CD4-positive, alpha-beta T cell treated with Interleukin-17A for 1 hour (primary cell): ENCODE measurements at places on chromosomes 3 and 15.

DNA sequence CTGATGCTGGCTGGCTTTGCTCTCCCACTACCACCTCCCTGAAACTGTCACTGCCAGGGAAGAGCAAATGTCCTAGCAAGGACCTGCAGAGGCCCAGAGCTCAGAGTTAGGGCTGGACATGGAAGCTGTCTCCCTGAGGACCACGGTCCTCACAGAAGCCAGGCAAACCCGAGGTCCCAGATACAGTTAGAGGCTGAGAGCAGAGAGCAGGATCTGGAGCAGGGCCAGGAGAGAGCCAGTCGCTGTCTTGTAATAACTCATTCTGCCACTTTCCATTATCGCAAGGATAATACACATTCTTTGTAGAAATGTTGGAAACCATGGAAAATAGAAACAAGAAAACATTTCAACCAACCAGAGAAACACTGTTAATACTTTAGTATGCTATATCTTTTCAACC, 10.1 kb downstream of the GHSR start:
- DNase-seq: no peak

- DNase-seq: no peak
Observed at GRCh38 chr3:55721716-55722484, 234.8 kb upstream of the WNT5A start.

DNA sequence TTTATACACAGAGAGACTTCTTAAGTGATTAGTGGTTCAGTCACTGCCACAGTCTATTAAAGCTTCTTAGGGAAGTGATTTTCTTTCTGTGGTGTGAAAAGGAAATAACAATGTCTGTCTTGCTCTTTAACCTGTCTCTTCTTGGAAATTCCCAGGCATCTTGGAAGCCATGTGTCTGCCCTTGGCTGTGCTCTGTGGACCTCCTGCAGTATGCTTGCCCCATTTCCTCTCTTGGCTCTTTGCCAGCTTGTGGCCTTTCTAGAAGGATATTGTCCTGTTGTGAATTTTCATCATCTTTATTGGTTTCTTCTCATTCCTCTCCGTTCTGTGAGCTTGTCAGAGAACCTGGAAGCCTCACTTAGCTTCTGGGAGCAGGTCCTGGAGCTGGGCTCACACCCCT, 338.4 kb upstream of the C2CD4B start:
- DNase-seq: no peak

GRCh38 chr3:32009957-32010356, 28.4 kb downstream of the ZNF860 start:
- DNase-seq: no peak

DNA sequence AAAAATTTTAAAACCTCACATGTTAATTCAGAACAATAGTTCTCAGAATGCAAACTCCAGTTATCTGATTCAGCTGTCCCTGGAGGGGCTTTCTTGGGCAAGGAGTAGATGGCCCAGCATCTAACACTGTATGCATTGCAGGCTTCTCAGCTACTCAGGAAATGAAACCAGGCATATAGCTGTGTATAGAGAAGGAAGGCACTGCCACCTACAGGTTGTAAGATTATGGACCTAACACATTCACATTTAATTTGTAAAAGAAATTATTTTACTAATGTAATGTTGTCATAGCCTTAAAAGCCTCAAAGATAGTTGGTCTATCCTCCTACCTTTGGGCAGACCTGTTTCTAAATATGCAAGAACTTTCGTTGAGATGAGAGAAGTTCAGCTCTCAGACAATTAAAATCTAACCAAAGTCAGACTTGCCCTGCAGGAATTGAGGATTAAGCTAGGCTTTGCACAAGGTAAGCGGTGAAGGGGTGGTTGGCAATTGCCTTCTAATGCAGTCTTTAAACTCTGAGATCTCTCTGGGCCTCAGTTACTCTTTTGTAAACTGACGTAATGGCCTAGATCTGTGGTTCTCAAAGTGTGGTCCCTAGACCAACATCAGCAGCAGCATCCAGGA, 132.8 kb upstream of the SLC24A5 start:
- peak; percentile 24 for DNase-seq

DNA sequence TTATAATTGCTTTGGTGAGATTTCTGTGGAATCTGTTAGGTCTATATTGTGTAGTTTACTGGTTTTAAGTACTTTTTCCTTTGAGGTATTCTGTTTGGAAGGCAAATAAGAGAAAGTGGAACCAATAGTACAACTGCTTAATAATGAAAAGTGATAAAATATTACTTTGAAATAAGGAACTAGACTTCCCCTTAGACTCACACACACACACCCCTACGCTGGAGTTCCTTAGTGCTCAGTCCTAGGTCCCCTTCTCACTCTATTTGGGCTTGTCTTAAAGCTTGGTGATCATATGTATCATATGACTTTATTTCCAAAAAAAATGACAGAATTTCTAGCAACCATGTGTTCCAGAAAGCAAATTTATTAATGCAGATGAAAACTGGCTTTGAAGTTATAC, 494.0 kb upstream of the TGFBR2 start:
- no peak for DNase-seq
